NCI-H1092 (cell line): ENCODE measurements at places on chromosomes 3 and 15.

GRCh38 chr15:98523912-98524662 is 124.3 kb upstream of the IGF1R start:
- no peak for DNase-seq

DNA sequence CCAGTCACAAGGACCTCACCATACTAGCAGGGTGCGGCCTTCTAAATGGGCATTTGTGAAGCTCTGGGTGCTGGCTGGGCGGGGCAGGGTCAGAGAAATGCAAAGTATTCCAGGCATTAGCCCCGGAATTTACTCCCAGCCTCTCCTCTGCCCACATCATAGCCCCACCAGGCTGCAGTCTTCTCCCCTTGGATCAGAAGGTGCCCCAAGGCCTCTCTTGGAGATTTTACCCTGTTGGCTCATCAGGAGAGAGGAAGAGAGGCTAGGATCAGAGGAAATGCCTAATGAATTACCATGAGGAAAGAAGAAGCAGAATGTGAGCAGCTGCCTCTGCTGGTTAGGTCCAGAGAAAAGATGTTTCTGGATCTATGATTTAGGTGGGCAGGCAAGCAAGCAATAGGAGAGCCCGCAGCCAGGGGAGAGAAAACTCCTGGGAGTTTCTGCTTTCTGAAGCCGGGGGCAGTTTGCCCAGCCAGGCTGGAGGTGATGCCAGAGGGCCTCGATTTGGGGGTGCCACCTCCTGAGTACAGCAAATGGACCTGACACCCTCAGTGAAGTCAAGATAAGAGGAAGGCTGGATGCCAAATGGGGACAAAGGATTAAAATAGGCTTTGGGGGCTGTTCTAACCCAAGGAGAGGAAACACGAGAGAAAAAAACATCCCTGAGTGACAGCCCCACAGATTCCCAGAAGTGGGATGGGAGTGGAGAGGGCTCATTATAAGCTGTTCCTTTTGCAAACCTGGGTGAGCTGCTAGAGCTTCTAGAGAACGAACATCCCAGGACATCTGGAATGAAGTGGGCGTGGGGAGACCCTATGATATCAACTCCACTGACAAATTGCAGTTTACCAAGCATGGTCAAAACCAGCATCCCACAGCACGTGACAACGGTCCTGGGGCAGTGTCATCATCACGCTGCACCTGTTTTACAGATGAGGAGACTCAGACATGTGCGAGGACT is 65.4 kb downstream of the BDH1 start:
- DNase-seq, result no peak

- no peak for DNase-seq
Observed at GRCh38 chr15:83200589-83200988, 7.0 kb downstream of the HDGFL3 start.

- no peak for DNase-seq
Observed at GRCh38 chr3:136858381-136858780, 3.6 kb upstream of the NCK1 start.

GRCh38 chr15:43434446-43434845 is 58.5 kb downstream of the TP53BP1 start:
- no peak for DNase-seq

DNA sequence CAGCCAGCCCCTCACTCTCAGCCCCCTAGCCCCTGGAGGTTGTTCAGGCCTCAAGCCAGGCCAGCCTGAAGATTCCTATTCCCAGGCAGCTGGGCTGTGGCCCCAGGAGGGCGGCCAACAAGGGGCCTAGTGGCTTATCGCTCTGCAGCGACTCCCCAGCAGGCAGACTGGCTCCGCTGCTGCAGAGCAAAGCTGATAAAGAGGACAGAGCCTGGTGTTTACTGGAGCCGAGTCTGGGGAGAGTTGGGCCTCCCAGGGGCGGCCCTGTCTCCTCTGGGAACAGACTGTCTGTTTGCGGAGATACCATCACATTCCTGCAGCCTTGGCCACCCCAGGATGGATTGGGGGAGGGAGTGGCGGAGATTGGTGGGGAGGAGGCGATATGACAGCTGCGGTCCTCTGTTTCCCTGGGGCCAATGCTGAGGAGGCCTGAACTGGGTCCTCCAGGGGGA is 22.4 kb upstream of the SMAD6 start:
- no peak for DNase-seq

- no peak for DNase-seq
Observed at GRCh38 chr3:48552111-48552951, 4.3 kb downstream of the PFKFB4 start.

DNA sequence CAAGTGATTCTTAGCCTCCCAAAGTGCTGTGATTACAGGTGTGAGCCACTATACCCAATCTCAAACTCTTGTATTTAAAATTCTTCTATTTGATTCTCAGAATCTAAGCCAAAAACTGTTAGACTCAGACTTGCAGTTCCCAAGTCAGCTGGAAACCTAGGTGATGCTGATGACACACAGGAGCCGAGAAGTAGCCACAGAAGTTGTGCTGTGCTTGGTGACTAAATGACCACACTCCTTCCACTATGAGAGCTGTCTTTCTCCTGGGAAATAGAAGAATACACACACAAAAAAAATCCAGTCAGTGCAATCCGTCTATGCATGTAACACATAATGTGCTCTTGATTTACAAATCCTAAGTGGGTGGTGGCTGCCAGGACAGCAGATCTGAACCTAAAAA is 33.9 kb downstream of the ILDR1 start:
- DNase-seq, result no peak

DNA sequence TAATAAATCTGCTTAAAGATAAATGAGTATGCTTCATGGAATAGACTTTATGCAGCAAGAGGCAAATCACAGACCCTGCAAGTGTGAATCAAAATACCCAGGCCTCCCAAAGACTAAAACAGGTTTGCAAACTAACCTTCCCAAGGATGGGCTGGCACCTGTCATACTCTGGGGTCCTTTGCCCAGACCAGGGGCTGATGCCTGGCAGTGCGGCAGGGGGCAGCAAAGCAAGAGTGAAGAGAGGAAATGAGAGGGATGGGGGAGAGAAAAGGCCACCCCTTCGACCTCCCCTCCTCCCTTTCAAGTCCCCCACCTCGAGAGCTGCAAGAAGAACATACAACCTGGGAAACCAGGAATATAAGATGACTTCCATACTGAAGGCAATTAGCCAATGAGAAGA is 31.8 kb downstream of the XXYLT1 start:
- DNase-seq, result no peak

GRCh38 chr15:77224352-77224751 is 153.4 kb upstream of the TSPAN3 start:
- DNase-seq, result no peak

- DNase-seq, result no peak
Observed at GRCh38 chr15:79430901-79431635, 1.1 kb upstream of the MINAR1 start.

DNA sequence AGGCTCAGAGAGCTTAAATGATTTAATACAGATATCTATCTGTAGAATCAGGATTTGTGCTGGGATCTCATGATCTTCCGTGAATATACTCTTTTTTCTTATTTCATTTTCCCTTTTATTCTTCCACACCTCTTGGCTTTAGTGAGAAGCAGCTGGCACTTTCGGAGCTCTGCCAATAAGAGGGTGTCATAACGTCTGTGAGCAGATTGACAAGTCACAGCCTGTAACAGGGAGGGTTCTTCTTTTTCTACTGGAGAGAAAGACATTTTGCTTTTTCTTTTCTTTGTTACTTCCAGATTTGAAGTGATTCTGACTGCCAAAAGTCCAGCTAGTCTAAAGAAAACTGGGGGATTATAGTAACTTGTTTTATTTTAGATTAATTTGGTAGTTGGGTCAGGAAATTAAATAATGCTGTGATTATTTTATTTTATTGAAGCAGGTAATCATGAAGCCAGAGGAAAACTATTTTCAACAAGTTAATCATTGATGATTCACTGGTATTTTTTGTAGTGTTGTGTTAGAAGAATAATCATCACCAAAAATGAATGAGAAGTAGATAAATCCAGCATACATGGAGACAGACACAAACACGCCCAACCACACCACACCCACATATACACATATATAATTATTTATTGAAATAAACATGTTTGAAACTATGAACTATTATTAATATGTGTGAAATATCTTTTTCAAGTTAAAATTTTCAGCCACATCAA is 69.8 kb downstream of the TNFAIP8L3 start:
- no peak for DNase-seq

- no peak for DNase-seq
Observed at GRCh38 chr3:135128818-135129217, 333.8 kb downstream of the EPHB1 start.

DNA sequence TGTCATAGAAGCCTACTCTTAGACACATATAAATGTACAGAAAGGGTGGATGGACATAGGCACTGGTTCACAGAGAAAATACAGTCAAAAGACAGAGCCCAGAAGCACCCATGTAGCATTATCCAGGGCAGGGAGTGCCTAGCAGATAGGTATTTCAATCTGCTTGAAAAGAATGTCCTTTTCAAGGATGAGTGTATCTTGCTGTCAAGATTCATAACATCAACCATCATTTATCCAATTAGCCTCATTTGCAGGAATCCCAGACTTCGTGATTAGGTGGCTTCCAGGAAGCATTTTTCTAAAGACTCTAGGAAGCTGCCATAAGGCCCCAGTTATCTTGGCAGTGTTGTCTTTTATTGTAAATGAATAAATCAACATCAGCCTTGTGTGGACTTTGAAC is 55.6 kb downstream of the SCN11A start:
- no peak for DNase-seq

DNA sequence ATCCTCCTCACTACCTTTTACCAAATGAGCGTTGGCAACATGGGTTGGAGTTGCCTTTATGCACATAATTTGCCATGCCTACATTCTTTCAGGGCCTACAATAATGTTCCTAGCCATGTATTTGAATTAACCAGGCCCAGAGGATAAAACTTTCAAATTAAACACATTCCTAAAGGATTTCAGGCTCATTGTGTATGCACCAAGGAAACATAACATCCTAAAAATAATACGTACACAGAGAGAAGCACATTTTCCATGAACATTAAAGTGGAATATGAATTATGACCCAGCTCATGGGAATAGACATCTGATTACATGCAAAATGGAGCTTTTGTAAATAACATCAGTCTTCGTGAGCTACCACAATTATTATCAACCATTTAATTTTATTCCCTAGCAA is 203.3 kb downstream of the RORA start:
- DNase-seq, result no peak

DNA sequence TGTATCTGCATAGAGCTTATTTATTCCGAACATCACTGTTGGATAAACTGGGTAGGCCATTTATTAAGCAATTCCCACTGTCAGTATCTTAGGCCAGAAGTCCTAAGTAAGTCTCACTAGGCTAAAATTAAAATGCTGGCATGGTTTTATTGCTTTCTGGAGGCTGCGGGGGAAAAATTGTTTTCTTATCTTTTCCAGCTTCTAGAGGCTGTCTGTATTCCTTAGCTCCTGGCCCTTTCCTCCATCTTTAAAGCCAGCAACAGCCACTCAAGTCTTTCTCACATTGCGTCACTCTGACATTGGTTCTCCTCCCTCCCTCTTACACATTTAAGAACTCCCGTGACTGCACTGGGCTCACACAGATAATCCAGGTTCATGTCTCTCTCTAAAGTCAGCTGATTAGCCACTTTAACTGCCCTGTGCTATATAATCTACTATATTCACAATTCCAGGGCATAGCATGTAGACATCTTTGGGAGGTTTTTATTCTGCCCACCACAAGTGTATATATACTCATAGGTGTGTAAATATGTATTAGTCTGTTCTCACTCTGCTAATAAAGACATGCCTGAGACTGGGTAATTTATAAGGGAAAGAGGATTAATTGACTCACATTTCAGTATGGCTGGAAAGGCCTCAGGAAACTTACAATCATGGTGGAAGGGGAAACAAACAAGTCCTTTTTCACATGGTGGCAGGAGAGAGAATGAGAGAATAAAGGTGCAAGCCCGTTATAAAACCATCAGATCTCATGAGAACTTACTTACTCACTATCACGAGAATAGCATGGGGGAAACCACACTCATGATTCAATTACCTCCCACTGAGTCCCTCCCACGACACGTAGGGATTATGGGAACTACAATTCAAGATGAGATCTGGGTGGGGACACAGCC is 113.5 kb upstream of the SLC7A14 start:
- no peak for DNase-seq

- DNase-seq, result no peak
Observed at GRCh38 chr15:64806509-64806908, 18.9 kb downstream of the PIF1 start.

- no peak for DNase-seq
Observed at GRCh38 chr3:48432411-48433371, 2.8 kb upstream of the PLXNB1 start.

DNA sequence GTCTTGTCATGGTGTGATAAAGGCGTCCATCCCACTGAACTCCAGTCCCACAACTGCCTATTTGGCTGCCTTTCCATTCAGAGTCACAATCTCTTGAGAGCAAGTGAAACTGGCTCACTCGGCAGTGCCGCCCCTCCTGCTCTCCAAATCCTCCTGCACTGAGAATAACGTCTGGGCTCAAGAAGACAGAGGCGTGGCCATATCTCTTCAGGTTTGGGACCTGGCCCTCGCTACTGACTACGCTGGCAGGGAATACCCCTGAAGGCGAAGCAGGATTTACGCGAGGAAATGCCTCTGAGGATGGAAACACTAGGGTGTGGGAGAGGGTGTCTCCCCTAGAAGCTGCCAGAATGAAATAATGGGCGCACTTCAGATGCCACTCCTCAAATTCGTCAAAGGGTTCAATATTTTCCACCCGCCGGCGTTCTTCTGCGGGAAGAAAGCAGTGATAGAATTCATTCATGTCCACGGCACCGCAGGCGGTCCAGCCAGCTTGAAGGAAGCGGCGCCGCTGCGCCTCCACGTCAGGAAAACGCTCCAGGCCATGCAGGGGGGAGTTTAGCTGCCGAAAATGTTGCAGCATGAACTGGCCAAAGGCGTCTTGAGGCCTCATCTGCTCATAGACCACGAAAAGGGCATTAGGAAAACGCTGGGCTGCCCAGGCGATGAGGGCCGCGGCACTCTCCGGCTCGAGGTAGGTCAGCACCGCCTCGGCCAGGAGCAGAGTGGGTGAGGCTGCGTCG is 985 bp downstream of the LCMT2 start:
- DNase-seq, result no peak

- DNase-seq, result no peak
Observed at GRCh38 chr3:37862219-37862902, 681 bp downstream of the CTDSPL start.

- peak; percentile 2 for DNase-seq
Observed at GRCh38 chr3:23949784-23950183, 4.7 kb downstream of the NR1D2 start.

DNA sequence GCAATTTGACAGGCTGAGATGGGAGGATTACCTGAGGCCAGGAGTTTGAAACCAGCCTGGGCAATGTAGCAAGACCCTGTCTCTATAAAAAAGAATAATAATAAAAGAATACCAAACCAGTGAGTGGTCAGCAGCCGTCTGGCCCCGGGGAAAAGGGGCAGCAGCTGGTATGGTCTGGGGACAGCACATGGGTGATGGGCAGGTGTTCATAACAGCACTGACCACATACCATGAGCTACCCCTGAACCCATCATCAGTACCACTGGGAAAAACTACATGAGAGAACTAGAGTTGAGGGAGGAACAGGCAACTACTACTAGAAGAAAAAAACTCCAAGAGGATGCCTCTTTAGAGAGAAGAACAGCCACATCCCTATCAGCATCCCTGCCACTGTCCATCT is 40.7 kb downstream of the ARHGEF3 start:
- DNase-seq, result no peak

GRCh38 chr15:45641999-45642932 is 7.4 kb downstream of the SQOR start:
- no peak for DNase-seq
